ENCODE measurements at places on chromosomes 6 and 20.

DNA sequence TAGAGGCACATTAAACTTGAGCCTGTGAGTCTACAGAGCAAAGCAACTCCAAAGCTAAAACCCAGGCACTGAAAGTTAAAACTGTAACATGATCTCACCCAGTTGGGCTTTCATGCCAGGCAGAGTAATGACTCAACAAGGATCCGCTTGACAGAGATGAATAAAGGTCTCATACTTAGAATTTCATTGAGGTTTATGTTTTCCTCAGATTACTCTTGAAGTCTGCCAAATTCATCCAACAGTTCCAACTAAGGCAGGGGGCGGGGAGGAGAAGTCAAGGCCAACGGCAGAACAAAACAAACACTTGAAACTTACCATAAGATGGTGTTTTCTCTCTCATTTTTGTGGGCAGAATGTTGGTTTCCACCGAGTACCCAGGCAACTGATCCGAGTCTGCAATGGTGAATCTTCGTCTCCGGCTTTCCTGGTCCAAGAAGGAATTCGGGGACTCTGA, 54.0 kb upstream of the IPCEF1 start:
- no peak for DNase-seq

- DNase-seq: no peak
These were observed at the start of gene HS3ST5 for GRCh38 chr6:114342826-114343781. TSS of gene HS3ST5 (minus strand) at chr6:114343023. CDS start at chr6:114062845, 280,178 bp downstream.

GRCh38 chr20:35954907-35955251, 577 bp upstream of the SCAND1 start:
- DNase-seq: no peak

DNA sequence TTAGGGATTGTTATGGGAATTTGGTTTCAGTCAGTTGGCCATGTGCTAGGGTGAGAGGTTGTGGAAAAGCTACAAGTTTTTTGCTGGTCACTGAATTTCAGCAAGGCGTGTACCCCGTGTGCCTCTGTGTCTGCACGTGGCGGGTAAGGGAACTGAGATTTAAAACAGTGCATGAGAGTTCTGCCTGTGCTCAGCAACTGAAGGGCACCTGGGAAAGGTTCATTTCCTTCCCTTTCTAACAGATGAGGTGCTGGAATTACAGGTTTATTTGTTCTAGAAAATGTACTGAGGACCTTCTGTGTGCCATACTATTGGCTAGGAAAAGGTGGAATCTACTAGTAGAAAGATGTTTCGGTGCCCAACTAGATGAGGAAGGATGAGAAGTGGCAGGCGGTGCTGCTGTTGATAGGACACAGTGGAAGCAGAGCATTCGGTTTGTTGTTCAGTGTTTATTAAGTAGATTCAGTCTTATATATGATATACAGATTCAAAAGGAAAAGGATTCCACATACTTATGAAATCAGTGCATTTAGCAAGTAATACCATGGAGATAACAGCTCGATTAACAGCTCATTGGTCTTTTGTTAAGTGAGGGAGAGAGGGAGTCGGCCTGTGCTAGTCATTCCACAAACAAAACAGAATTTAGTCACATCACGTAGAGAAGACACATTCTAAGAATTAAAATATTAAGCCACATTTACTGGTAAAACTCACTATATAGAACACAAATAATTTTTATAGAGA, 84.7 kb downstream of the ASXL1 start:
- no peak for DNase-seq

- no peak for DNase-seq
These were observed 210.9 kb downstream of the TINAG start for GRCh38 chr6:54519161-54519560.

- DNase-seq: no peak
These were observed 115.6 kb downstream of the EPB41L2 start for GRCh38 chr6:130947464-130947863.
